ENCODE measurements at places on chromosomes 1 and 21.

GRCh38 chr1:97826820-97827219 lies 94.0 kb downstream of the DPYD start:
- DNase-seq, result no peak

GRCh38 chr21:41466024-41466820 lies 40.2 kb downstream of the MX1 start:
- no peak for DNase-seq

GRCh38 chr1:227315629-227316346 lies 2.5 kb downstream of the CDC42BPA start:
- DNase-seq, result peak; percentile 2

DNA sequence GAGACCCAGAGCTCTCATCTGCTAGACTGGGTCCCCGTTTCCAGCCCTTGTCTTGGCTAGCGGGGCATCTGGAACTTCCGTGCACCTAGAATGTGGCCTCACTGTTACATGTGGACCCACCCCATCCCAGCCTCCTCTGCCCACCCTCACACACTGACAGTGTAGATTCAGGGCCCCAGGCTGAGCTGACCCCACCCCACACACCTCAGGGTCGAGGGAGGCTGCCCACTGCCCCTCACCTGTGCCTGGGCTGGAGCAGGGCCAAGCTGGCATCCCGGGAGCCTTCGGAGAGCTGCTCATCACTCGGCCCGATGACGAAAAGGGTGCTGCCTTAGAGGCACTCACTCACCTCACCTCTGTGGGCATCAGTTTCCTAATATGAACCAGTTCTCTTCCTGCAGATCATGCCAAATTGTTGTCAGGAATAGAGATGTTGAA lies 11.1 kb downstream of the ACOT11 start:
- no peak for DNase-seq

DNA sequence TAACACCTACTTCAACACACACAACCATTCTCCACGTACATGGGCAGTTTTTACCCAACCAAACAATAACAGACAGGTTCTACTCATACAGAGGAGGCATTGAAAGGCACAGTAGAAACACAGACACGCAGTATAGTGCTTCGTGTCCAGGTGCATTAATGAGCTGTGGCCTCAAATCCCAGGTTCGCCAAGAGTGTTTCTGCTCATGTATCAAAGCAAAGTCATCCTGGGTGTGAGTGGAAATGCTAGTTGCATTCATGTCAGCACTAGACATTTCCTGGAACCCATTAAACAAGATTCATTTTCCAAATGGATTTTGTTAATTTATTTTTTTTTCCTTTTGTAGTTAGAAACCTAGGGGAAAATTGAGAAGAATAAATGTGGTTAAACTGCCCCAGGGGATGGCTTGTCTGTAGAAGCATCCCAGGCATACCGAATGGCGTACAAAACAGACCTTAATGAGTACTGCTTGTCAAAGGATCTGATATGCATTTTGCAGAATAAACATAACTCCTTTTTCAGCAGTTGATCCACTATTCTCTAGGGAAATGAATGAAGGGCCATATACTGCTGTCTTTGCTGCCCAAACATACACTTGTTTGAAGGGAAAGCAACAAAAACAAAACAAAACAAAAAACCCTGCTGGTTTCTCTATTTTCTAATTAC lies 298.6 kb upstream of the ST6GALNAC5 start:
- no peak for DNase-seq

Measured in NCI-H2171 (cell line).